Umbilical cord (tissue), 2 donors: ENCODE measurements at places on chromosomes 6 and 20.

DNA sequence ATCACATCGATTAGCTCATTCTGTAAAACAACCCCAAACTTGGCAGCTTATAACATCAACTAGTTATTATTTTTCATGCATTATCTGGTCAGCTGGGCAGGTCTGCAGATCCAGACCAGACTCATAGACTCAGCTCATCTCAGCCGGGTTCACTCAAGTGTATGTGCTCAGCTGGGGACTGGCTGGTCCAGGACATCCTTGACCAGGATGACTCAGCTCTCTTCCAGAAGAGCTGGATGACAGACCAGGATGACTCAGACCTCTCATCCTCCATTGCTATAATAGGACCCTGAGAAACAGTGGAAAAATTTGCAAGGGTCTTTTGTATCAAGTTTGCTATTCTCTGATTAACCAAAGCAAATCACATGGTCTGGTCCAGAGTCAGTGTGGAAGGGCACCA, 312.5 kb upstream of the PLCB4 start:
- no peak for DNase-seq

- DNase-seq, result no peak
These were observed 16.4 kb downstream of the PIGT start for GRCh38 chr20:45432294-45432693.

- DNase-seq, result no peak
These were observed 25.3 kb downstream of the RBM38 start for GRCh38 chr20:57416296-57417022.

GRCh38 chr6:79208816-79209215, 25.7 kb downstream of the HMGN3 start:
- DNase-seq, result no peak

- DNase-seq, result no peak
These were observed 351.4 kb upstream of the CDH4 start for GRCh38 chr20:60900618-60901017.

DNA sequence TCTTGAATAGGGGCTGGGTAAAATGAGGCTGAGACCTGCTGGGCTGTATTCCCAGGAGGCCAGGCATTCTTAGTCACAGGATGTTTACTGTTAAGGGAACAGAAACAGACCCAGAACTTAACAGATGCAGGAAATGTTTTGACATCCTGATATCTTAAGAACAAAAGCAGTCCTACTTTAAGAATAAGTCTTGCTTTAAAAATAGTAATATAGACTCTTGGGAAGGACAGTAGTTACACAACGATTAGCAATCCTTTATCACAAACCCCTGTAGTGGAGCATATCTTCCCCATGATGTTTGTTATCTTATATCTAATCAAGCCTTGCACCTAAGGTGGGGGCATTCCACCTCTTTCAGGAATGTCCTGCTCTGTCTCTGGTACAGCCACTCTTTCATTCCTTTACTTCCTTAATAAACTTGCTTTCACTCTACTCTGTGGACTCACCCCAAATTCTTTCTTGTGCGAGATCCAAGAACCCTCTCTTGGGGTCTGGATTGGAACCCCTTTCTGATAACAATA, 493.7 kb upstream of the SULF2 start:
- no peak for DNase-seq

- peak; percentile 29 for DNase-seq
These were observed 254.2 kb downstream of the C6orf118 start for GRCh38 chr6:165055231-165055630.
